Kidney glomerular epithelial cell (primary cell): ENCODE measurements at places on chromosomes 3 and 15.
A peak's percentile ranks its signal among the peaks of the same experiment; 100 is the strongest.

- peak; percentile 19 for DNase-seq
Observed at GRCh38 chr3:79604681-79605080, 163.1 kb downstream of the ROBO1 start.

DNA sequence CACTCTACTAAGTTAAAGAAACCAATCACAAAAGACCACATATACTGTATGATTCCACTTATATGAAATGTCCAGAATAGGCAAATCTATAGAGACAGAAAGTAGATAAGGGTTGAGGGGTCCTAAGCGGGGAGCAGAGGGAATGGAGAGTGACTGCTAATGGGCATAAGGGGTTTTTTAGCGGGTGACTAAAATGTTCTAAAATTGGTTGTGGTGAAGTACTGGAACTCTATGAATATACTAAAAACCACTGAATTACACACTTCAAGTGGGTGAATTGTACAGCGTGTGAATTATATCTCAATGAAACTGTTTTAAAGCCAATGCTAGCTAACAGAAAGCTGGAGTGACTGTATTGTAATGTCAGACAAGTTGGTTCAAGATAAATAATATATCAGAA lies 33.3 kb downstream of the KPNA1 start:
- DNase-seq = no peak

DNA sequence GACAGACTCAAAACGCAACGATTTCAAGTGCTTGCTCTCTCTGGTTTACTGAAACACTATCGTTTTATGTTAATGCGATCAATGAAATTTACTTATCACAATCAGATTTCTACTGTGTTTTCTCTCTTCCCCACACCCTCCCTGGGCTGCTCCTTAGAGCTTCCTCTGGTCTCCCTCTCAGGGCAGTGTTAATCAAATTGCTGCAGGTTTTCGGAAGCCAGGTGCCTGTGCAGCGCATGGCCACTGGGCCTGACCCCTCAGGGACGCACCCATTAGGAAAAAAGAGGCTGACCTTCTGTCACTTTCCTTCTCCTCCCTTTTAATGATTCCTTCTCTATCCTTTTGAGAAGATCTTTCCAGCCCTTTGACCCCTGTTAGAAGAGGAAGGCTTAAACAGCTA lies 134.5 kb upstream of the ONECUT1 start:
- DNase-seq = no peak

- DNase-seq = peak; percentile 48
Observed at GRCh38 chr3:153284282-153284938, 122.4 kb downstream of the RAP2B start.

DNA sequence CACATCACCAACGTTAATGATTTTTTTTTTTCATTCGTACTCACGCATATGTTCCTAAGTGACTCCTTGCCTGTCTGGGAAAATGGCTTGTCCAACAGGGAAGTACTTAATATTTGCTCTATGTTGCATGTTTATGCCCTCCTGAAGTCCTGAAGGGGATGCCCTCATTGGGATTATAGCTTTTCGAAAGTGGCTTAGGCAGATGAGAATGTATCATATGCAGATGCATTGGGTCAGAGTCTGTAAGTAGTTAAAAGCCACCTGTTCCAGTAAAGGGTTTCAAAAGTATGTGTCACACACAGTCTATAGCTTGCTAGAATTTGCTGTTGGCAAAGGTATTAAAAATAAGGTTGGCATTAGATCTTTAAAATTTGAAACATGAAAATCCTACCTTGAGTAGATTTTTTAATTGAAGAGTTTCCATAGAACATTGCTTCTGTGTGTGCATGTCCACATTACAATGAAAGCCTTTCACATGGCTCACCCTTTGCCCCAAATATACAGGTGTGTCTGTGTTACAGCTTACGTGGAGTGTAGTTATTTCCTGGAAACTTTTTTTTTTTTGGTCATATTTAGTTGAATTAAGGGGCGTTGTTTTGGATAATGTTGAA lies 2.1 kb downstream of the ABHD17C start:
- DNase-seq = no peak

DNA sequence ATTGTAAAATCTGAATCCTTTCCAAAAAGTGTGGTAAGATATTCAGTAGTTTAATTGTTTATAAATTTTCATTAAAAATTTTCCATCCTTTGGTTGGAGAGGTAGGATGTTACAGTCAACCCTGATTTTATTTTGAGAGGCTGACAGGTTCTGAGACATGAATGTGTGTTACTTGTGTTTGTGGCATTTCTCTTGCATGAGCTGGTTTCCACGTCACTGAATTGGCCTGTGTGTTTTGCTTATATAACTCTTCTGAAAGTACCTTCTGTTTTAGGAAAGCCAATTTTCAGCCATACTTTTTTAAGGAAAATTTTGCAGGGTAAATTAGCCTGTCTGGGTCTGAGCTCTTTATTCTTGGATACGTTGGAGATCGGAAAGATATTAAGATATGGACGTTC lies 30.7 kb downstream of the PXYLP1 start:
- peak; percentile 55 for DNase-seq

DNA sequence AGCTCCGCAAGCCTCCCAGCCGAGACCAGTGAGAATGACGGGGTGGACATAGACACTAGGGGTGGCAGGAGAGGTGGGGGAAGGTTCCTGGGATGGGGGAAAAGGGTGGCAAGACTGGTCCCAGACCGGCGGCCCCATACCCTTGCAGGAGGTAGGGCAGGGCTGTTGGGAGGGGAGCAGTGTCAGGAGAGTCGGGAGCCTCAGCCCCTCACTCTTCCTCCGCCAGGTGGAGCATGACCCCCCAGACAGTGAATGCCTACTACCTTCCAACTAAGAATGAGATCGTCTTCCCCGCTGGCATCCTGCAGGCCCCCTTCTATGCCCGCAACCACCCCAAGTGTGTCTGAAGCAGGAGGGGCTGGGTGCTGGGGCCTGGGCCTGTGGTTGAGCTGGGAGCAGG lies 8.7 kb upstream of the PSMD2 start:
- DNase-seq = no peak
